ENCODE measurements at places on chromosomes 6 and 20.

- peak; percentile 40 for DNase-seq
These were observed 10.4 kb downstream of the SRXN1 start for GRCh38 chr20:642398-643174.

DNA sequence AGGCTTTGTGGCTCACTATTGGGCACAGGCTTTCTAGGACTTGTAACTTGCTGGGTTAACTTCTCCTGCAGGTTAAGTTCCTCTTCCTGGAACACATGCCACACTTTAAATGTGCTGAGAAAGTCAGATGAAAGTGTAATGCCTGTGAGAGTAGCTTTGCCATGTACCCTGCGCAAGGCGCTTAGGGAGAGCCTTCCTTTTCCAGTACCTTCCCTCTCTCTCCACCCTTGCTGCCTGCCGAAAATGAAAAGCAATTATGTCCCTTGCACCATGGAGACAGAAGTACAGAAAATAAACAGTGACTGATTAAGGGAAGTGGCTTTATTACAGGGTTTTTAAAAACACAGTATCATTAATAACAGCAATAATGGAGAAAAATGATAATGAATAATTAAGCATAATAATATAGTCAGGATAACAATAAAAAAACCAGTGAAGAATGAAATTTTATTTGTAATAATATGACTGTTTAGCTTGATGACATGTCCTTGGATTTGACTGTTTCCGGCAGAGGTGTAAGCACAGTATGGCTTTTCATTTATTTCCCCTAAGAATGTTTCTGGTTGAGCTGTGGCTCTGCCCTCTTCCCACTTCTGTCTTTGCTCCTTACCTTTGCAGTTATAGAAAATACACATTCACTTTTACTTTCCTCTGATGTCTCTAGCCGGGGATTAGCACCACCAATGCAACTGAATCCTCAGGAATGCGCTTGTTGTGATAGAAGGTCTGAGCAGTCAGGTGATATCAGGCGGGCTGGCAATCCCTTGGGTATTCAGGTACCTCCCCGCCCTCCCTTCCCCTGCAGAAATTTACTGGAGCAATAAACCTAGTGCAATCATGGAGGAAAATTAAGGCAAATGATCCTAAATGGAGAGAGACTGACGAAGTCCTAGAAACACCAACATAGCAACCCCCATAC is 472.3 kb upstream of the CITED2 start:
- DNase-seq, result no peak

GRCh38 chr20:63626424-63627128 is at the start of gene GMEB2:
GMEB2 (minus strand) TSS chr20:63627101; CDS start chr20:63619397, 7,704 bp downstream.
- DNase-seq, result peak; percentile 95

DNA sequence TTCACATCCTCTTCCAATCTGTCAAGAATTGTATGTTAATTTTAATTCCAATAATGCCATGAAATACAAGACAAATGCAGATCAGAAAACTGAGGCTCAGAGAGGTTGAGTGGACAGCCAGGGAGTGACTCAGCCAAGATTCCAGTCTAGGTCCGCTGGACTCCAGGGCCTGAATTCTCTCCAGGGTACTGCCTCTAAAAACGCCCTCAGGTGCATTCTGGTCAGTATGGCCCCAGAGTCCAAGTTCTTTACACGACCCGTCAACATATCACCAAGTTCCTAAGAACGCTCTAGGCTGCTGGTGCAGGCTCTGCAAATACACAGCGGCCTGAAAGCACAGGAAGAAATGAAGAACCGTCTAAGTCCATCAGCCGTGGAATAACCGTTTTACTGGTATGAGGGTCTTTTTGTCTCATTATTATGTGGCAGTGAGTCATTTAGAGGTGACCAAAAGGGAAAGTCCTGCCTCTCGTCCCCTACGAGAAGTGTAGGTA is 709 bp upstream of the ASXL1 start:
- DNase-seq, result no peak

DNA sequence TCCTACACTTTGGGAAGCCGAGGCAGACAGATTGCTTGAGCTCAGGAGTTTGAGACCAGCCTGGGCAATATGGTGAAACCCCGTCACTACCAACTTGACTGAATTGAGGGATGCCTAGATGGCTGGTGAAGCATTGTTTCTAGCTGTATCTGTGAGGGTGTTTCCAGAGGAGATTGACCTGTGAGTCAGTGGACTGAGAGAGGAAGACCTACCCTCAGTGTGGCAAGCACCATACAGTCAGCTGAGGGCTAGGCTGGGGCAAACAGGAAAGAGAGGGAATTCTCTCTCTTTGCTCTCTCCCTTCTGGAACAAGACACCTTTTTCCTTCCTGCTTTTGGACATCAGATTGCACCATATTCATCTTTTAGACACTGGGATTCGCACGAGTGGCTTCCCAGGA is 3.7 kb upstream of the ZUP1 start:
- no peak for DNase-seq

GRCh38 chr6:100719883-100720682 is 161.0 kb downstream of the ASCC3 start:
- no peak for DNase-seq

DNA sequence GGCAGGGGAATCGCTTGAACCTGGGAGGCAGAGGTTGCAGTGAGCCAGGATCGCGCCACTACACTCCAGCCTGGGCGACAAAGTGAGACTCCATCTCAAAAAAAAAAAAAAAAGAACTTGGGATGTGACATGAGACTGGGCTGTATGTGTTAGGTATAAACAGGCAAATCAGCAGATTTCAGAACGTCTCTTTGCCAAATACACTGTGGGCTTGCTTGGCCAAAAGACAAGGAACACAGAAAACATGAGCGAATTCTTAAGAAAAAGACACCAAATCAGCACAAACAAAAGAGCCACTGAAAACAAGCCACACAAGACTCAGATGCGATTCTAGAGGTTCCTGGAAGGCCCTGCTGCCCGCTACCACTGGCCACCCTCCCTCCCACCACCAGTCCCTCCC is 12.5 kb downstream of the ETV7 start:
- DNase-seq, result no peak

All from GM20000 (cell line).